ENCODE measurements at places on chromosomes 11 and 22.

DNA sequence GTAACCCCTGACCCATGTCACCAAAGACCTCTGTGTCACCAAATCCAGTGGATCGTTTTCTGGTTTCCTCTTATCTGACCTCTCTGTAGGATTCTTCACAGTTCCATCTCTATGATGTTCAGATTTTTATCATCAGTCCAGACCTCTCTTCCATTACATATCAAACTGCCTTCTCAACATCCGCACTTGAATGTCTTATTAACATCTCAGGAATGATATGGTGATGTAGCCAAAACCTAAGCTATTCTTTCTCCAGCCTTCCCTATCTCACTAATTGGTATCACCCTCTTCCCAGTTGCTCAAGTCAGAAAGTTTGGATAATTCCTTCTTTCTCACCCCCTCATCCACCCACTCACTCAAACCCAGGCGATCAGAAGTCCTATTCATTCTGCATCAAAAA lies 13.4 kb downstream of the APLNR start:
- no peak for DNase-seq

DNA sequence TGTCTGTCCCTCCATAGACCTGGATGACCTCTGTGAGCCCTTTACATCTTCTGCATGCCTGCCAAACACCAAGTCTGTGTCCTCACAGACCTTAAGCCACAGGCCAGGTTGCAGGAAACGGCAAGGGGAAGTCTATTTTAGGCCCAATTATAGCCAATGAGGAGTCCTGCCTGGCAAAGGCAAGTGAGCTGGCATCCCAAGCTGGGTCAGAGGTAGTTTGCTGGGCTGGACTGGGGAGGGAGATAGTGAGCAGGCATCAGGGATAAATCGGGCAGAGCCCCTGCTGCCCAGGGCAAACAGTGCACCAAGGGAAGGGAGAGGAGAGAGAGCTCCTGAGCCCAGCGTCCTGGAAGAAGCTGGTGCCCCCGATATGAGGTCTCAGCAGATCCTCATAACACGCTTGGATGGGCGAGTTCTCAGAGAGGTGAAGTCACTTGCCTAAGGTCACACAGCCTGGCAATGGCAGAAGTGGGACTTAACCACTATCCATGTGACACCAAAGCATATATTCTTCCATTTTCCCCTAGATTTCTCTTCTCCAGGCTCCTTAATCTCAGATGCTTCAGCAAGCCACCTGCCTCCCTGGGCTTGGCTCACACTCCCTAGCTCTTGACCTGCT lies 3.7 kb upstream of the RELT start:
- DNase-seq, result no peak

GRCh38 chr11:32427935-32428664 lies 7.2 kb downstream of the WT1 start:
- no peak for DNase-seq

GRCh38 chr11:117834068-117834810 lies 9.7 kb upstream of the FXYD2 start:
- DNase-seq, result no peak

- DNase-seq, result no peak
Observed at GRCh38 chr22:27959335-27960090, 40.5 kb upstream of the PITPNB start.

- no peak for DNase-seq
Observed at GRCh38 chr22:27298332-27298731, 503.2 kb downstream of the MN1 start.

- no peak for DNase-seq
Observed at GRCh38 chr11:116736763-116737162, 36.0 kb downstream of the BUD13 start.

GRCh38 chr11:66299186-66299585 lies 7.5 kb downstream of the TMEM151A start:
- DNase-seq, result no peak

DNA sequence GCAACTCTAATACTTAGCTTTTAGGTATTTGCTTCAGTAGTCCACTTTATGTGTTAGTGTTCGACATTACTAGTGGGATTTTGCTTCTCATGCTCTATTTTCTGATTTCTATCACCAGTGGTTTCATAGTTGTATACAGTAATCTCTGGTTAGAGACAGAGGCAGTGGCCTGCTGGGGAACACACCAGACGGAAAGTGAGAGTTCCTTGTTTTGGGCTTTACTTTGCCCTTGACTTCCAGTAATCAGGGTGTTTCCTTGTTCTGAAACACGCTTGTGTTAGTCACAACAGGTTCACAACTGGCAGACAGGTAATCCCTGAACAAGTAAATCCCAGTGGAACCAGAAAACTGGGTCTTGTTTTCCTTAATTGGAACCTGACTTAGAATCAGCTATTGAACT lies 56.0 kb downstream of the PACS1 start:
- peak; percentile 39 for DNase-seq

- no peak for DNase-seq
Observed at GRCh38 chr11:119794756-119795155, 65.8 kb upstream of the NECTIN1 start.

DNA sequence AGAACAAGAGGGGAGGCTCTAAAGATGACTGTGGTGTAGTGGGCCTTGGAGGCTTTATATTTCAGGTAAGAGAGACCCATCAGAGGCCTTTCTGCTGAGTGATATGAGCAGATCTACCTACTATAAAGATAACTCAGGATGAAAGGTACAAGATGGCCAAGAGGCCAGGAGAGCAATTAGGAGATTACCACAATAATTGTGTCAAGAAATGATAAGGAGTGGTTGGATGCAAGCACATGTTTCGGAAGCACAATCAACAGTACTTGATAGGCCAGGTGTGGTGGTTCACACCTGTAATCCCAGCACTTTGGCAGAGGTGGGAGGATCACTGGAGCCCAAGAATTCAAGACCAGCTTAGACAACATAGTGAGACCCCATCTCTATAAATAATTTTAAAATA lies 43.8 kb downstream of the SIK3 start:
- DNase-seq, result no peak

- DNase-seq, result no peak
Observed at GRCh38 chr22:37618674-37619073, 10.0 kb downstream of the GGA1 start.

DNA sequence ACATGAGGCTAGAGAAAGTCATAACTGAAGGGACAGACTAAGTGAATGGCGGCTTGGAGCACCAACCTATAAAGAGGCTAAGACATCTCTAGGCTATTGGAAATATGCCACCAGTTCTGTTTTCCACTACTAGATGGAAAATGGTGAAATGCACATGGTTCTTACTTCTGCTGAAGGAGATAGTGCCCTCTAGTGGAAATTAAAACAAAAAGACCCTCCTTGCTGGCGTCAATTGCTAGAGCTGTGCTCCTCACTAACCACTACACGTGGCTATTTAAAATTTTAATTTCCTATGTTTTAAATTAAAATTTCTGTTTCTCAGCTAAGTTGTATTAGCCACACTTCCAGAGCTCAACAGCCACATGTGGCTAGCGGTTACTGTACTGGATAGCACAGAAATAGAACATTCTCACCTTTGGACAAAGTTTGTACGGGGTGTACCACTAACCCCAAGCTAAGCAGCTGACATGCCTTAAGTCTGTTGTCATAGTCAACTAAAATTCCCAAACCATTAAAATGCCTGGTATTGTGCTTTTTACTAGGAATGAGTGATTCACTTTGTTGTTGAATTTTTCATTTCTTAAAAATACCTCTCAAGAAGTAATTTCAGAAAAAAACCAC lies 34.1 kb upstream of the CALCA start:
- no peak for DNase-seq

- DNase-seq, result no peak
Observed at GRCh38 chr11:95542868-95543551, 246.6 kb downstream of the FAM76B start.

DNA sequence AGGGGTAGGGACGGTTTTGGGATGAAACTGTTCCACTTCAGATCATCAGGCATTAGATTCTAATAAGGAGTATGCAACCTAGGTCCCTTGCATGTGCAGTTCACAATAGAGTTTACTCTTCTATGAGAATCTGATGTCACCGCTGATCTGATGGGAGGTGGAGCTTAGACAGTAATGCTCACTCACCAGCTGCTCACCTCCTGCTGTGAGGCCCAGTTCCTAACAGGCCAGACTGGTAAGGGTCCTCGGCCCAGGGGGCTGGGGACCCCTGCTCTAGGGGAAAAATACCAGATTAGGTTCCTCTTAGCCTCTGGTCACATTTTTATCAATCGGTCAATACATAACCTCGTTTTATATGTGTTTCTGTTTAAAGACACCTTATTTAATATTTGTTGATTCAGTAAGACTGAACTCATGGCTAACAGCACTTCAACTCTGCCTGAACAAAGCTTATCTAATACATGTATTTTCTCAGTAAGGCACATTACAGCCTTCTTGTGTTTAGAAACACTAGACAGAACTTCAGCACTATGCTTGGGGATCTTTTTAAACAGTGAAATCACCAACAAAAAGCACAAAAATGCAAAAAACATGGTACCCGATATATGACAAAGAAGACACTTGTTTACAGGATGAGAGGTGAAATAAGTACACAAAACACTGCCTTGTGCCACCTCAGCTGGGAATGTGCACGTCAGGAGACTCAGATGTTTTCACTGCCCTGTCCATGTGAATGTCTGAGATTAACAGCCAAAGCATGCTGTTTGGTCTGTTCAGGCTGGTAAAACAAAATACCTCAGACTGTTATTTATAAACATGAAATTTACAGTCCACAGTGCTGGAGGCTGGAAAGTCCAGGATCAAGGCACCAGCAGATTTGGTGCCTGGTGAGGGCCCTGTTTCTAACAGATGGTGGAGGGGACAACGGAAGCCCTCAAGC lies 107.5 kb downstream of the USP35 start:
- DNase-seq, result no peak

DNA sequence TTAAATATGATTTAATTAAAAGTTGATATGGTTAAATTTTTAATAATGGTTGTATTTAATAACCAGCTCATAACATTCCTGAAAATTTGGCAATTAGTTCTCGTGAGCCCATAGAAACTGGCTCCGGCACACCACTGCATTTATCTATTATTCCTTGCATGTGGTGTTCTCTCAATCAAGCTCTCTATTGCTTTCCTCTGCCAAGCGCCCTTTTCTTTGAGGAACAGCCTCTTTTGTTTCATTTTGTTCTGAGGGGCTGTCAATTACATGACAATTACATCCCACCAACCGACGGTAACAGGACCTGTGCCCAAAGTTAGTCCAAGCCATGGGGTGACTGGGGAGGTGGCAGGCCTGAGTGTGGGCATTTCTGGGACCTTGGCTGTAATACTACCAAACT lies 8.1 kb downstream of the C11orf91 start:
- no peak for DNase-seq

- DNase-seq, result no peak
Observed at GRCh38 chr22:17919276-17920144, 104.9 kb downstream of the MICAL3 start.

DNA sequence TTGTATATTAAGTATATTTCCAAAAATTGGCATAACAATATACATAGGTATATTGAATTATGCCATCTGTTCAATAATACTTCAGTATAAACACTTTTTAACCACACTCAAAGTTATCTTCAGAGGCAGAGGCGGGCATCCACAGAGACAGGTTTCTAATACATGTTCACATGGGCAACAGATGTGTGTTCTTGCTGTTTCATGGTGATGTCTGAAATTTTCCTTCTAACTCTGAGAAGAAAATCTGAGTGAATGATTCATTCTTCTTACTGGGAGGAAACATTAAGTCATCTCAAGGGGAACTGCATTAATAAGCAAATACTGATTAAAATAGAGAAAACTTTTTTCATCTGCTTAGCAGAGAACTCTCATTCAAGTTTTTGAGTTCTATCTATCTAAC lies 1074.5 kb downstream of the LRRC4C start:
- DNase-seq, result no peak

- DNase-seq, result no peak
Observed at GRCh38 chr11:134514354-134514951, 102.4 kb upstream of the B3GAT1 start.

DNA sequence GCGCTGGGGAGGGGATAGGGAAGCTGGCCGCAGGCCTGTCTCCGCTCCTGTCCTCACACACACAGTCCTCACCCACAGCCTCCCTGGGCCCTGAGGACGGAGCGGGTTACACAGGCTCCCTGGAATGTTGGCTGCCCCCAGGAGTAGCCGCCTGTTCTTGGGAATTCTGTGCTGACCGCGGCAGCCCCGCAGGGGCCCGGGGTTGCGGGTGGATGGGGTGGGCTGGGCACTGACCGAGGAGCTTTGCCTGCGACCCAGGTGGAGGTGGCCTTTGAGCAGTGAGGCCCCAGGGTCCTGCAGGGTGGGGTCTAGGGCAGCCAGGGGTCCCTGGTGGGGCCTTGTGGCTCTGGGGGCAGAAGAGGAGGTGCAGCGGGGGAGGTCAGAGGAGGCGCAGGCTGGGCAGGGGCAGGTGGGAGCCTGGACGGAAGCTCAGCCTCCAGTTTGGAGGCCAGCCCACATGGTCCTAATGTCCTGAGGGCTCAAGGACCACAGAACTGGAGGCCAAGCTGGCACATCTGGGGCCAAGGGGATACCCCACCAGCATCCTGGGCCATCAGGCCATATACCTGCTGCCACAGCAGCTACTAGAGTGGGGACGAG lies 6.6 kb upstream of the MRGPRG start:
- no peak for DNase-seq

DNA sequence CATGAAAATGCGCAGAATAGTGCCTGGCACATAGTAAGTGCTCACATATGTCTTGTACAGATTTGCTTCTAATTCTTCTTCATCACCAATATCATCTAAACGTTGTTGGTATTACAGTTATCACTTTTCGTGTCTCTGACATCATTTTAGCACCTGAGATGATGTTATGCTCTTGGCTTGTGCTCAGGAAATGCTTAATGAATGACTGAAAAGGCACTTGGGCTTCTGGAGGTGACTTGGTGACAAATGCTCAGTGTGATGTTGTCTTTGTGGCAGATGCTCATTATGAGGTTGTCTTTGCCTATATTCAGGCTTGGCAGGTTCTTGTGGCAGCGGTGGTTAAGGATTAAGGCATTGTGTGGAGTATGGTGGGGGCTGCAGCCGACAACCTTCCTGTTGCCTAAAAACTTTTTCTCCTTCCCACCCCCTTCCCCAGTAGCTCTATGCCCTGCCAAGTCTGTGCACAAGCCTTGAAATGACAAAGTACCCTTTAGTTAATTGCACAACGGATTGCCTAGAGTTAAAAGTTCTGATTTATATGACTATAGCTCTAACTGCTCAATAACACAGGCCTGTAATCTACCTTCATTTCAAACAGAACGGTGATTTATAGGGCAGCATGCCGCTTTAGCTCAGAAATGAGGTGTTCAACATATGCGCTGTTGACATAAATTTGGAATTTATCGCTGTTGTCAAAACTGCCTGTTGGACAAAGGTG lies 82.5 kb downstream of the ZBTB16 start:
- DNase-seq, result no peak

- no peak for DNase-seq
Observed at GRCh38 chr11:82724026-82724425, 9.6 kb downstream of the FAM181B start.

GRCh38 chr22:46738647-46739093 lies 618 bp upstream of the CERK start:
- DNase-seq, result peak; percentile 39

GRCh38 chr11:16977136-16977993 lies 36.8 kb downstream of the PLEKHA7 start:
- no peak for DNase-seq

- DNase-seq, result no peak
Observed at GRCh38 chr11:73818846-73819245, 31.2 kb downstream of the MRPL48 start.

- DNase-seq, result peak; percentile 77
Observed at GRCh38 chr22:19941365-19942082, at the start of the genes COMT and TXNRD2. TSS of gene COMT (plus strand) at chr22:19941772. CDS start at chr22:19962527, 20,755 bp downstream. TSS of gene TXNRD2 (minus strand) at chr22:19941818. CDS start at chr22:19941803, 15 bp downstream.
